HTR-8/SVneo (cell line): ENCODE measurements at places on chromosomes 13 and 19.

DNA sequence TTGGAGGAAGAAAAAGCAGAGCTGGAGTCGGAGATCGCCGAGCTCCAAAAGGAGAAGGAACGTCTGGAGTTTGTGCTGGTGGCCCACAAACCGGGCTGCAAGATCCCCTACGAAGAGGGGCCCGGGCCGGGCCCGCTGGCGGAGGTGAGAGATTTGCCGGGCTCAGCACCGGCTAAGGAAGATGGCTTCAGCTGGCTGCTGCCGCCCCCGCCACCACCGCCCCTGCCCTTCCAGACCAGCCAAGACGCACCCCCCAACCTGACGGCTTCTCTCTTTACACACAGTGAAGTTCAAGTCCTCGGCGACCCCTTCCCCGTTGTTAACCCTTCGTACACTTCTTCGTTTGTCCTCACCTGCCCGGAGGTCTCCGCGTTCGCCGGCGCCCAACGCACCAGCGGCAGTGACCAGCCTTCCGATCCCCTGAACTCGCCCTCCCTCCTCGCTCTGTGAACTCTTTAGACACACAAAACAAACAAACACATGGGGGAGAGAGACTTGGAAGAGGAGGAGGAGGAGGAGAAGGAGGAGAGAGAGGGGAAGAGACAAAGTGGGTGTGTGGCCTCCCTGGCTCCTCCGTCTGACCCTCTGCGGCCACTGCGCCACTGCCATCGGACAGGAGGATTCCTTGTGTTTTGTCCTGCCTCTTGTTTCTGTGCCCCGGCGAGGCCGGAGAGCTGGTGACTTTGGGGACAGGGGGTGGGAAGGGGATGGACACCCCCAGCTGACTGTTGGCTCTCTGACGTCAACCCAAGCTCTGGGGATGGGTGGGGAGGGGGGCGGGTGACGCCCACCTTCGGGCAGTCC, 5.0 kb downstream of the FOSB start:
- DNase-seq = no peak

- DNase-seq = no peak
These were observed 531 bp upstream of the TGFBR3L start for GRCh38 chr19:7914099-7914498.

- DNase-seq = no peak
These were observed 13.2 kb upstream of the URI1 start for GRCh38 chr19:29928831-29929230.

DNA sequence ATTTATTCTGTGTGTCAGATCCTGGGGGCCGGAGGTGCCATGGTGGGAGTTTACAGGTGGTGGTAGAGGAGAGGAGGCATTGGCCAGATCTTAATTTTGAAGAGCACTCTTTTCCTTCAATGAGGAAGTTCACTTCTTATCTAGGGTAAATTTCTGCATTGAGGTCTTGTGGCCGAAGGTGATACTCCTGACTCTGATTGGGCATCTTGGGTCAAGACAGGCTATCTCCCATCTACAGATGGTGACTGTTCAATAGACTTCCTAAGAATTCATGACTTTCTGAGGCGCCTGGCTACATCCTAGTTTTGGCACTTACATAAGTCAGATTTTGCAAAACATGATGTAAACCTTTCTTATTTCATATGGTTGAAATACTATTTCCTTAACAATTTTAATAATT, 135.2 kb downstream of the SUCLA2 start:
- no peak for DNase-seq

DNA sequence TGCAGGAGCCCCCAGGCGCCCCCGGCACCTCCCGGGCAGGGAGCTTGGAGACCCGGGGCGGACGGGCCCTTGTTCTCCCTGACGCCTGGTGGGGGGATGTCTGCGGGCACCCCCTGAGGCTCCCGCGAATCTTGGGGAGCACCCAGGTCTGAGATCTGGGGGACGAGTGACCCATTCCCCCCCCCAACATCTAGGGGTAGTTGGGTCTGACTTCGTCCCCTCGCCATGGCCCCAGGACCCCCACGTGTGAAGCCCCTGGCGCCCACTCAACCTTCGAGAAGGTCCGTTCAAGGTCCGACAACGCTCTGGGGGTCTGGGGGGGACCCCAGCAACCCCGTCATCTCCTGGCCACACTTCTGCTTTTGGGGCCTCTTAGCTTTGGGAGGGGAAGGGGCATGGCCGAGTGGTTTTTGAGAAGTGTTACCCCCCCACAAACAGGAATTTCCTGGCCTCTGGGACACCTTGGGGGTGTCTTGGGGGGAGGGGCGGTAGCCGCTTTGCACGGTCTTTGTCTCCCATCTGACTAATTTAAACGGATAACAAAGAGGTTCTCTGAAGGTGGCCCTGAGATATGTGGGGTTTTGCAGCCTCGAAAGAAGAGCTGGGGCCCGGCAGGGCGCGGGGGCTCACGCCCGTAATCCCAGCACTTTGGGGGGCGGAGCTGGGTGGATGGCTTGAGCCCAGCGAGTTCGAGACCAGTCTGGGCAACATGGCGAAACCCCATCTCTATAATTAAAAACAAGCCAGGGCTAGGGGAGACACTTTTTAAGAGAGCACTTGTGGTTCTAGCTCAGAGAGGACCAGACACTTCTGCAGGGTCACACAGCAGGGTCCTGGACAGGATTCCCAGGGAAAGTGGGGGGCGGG, 608 bp downstream of the CNN2 start:
- no peak for DNase-seq

- peak; percentile 74 for DNase-seq
These were observed 25.6 kb upstream of the CXCL17 start for GRCh38 chr19:42468273-42468796.

- DNase-seq = no peak
These were observed 95.0 kb upstream of the KLF5 start for GRCh38 chr13:72963762-72964161.

GRCh38 chr13:24221007-24221406, 60.5 kb downstream of the SPATA13 start:
- DNase-seq = no peak

GRCh38 chr19:50803633-50804419, 13.6 kb downstream of the ACP4 start:
- no peak for DNase-seq

GRCh38 chr13:33571618-33572017, 246.3 kb upstream of the RFC3 start:
- no peak for DNase-seq

DNA sequence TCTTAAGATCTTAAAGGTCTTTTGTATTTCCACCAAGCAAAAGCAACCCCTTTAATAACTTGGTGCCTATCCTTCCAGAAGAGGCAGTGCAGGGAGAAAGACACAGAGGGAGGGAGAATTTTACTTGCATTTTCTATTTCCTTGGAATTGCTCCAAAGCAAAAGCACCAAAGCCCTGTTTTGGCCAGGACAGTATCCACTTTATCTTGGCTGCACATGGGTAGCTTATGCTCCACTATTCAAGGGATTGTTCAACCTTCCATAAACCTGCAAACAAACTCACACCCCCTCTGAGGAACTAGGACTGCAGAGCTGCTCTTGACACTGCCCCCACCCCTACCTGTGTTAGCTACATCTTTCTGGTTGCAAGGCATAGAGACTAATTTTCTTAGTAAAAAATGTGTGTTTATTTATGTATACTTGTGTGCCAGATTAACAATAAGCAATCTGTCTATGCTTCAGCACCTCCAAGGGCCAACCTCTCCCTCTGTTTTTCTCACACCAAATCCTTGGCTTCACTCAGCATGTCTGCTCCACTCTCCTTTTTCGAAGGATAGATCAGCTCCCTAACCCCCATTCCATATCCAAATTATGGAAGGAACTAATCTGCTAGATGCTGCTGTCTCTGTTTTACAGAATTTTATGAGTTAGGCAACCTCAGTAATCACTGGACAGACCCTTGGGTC, 68.1 kb upstream of the KLF12 start:
- no peak for DNase-seq

DNA sequence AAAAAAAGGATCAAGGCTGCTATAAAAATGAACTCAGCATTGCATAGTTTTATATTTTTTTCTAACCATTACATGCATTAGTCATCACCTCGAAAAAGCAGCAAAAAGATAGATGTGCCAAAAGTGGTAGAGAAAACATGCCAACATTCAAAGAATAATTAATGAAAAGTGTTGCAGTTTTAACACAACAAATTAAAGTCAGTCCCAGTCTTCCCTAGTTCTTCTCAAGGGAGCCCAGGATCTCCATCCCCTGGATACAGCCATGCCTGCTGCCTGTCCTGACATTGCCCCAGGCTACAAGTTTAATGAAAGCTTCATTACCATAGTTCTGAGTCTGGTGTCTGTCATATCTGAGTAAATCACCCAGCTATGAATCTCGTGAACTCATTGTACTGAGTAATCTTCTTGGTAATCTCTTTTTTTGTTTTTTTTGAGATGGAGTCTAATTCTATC, 116.6 kb upstream of the KLF12 start:
- no peak for DNase-seq

DNA sequence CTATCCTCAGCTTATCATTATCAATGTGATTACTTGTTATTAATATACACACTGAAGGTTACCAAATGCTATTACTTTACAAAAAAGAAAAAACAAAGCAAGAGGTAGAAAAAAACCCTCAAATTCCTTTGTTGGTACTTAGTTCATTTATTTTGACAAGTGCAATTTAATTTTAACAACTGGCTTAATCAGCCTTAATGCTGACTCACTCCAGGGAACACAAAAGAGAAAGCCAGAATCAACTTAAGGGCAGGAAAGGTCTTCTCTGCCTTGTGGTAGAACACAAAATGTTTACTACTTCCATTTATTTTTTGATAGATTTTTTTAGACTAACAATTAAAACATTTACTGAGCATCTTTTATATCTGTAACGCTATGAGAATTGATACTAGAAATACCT, 417.1 kb downstream of the PCDH17 start:
- no peak for DNase-seq

DNA sequence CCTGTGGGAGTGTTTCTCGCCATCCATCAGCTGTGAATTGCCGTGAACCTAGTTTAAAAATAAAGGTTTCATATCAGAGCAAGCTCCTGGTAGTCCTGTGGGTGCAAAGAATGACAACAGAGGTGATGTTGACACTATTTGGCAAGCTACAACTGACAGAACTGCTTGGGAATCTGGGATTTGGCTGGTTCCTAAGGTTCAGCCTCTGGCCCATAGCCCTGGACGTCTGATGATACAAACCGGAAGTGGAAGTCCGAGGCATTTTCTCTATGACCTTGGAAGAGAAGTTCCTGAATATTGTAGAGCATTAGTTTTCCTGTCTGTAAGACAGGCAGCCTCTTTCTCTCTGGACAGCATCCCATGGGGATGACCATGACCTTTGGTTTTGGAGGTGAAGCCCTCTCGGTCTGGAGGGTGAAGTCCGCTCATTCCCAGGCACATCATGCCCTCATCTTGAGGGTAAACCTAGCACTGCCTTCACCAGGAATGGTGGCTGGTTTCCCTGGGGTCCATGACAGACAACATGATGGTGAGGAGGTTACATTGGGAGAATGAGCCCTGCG, 29.1 kb downstream of the GATAD2A start:
- no peak for DNase-seq

GRCh38 chr13:110528371-110528770, 33.2 kb downstream of the RAB20 start:
- DNase-seq = no peak

DNA sequence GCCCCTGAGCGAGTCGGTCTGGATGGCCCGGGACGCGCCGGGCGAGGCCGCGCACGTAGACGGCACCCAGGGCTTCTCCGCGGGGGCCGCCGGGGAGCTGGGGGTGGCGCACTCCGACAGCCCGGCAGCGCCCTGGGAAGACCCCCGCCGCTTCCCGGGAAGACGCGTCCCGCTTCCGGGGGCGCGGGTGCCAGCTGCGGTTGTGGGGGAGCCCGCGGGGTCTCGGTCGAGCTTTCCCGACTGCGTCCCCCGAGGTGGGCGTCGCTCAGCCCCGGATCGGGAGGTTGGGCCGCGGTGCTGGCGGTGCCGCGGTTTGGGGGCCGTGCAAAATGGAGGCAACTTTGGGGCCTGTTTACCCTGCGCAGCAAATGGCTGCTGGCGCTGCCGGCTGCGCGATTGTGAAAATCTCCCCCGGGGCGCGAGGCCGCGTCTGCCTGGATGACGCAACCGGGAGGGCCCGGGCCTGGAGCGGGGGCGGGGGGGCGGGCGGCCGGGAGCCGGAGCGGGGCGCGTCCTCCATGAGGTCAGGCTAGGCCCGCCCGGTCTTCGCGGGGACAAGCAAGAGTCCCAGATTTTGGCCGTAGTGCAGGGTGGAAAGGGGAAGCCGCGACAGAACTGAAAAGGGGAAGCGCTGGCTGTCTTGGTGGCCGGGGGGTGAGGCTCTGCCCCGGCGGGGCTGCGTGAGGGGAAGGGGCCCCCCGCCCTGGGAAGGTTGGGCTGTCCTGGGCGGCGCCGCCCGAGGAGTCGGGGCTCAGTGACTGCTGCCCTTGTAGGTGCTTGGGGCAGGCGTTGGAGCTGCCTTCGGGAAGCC, 11.3 kb downstream of the PEAK3 start:
- peak; percentile 62 for DNase-seq

DNA sequence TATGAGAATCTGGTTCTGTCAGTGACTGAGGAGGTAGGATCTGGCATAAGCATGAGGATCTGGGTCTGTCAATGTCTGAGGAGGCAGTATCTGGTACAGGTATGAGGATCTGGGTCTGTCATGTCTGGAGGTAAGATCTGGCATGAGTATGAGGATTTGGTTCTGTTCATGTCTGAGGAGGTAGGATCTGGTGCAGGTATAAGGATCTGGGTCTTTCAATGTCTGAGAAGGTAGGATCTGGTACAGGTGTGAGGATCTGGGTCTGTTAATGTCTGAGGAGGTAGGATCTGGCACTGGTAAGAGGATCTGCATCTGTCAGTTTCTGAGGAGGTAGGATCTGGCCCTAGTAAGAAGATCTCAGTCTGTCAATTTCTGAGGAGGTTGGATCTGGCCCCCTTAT, 12.4 kb upstream of the PDCD2L start:
- no peak for DNase-seq

GRCh38 chr13:31167490-31167889, 5.8 kb upstream of the HSPH1 start:
- DNase-seq = no peak

DNA sequence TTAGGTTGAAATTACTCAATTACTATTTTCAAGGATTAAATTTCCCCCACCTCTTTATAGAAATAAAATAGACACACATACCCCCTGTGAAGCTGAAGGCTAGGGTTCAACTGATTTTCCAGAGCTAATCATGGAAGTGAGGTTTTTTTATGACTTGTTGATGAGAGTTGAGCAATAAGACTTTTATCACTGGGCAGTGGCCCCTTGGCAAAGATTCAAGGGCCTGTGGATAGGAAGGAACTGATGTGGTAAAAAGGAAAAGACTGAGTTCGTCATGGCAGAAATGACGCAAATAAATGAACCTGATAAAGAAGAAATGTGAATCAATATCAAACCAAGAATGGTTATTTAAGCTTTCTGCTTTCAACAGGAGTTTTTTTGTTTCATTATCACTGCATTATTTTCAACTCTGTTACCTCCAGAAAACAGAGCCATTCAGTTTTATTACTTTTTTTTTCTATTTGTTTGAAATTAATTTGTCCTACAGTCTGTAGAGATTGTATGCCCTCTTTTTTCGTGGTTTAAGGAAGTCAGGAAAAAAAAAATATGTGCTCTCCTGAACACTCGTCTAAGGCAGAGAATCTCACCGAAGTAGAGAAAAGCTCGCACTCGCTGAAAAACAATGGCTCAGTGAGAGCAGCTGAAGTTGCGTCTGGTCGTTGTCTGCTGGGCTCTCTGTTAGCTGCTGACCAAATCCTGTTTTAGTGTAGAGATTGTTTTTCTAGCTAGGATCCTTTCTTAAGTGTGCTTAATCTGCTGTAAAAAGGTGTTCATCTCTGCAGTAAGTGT, 38.9 kb downstream of the STOML3 start:
- no peak for DNase-seq
